ENCODE measurements at places on chromosomes 5 and 9. TPM values are rescaled to one million over a fixed set of nuclear protein-coding genes. Genes with fewer than 3 reads are reported as not detected.

MAMDC4 gene
- 3.2 TPM for total RNA-seq

DNA sequence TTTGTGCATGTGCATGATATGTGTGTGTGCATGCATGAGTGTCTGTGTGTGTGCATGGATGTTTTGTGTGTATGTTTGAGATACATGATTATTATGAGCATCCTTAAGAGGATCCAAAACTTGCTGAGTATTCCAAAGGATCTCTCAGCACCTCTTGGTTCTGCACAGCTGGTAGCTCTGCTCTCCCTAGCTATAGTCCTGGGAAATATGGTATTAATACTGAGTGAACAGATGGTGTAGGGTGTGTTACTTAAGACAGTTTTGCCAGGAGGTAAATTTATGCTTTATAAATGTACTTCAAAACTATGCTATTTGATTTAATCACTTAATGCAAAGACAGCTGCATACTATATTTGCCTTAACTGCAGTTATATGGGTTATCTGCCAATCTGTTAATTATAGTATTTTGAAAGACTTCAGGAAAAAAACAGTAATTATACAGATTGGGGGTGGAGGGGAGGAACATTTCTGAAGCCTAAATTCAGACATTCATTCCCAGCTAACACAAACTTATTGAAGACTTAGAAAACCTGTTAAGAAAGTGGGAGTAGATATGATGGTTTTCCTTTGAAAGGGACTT, 215.5 kb downstream of the MPDZ start:
- DNase-seq, result no peak
- no peaks in the 10 kb centered on the region for H3K27me3 ChIP-seq
- no peaks in the 10 kb centered on the region for H3K4me1 ChIP-seq
- H3K4me3 ChIP-seq, result no peak overlapping the region

PPP3R2 gene
- not detected for total RNA-seq

- no peaks in the 10 kb centered on the region for H3K36me3 ChIP-seq
- no peak for DNase-seq
- H3K27me3 ChIP-seq, result no peaks in the 10 kb centered on the region
- H3K4me3 ChIP-seq, result no peak overlapping the region
- H3K27ac ChIP-seq, result no peak overlapping the region
Observed at GRCh38 chr9:114803479-114804265, 2.2 kb downstream of the TNFSF15 start.

GRCh38 chr5:15003511-15003920, 131.9 kb upstream of the ANKH start:
- no peaks in the 10 kb centered on the region for H3K27me3 ChIP-seq
- DNase-seq, result no peak
- H3K4me1 ChIP-seq, result peaks cover 15% of the 10 kb centered on the region

DNA sequence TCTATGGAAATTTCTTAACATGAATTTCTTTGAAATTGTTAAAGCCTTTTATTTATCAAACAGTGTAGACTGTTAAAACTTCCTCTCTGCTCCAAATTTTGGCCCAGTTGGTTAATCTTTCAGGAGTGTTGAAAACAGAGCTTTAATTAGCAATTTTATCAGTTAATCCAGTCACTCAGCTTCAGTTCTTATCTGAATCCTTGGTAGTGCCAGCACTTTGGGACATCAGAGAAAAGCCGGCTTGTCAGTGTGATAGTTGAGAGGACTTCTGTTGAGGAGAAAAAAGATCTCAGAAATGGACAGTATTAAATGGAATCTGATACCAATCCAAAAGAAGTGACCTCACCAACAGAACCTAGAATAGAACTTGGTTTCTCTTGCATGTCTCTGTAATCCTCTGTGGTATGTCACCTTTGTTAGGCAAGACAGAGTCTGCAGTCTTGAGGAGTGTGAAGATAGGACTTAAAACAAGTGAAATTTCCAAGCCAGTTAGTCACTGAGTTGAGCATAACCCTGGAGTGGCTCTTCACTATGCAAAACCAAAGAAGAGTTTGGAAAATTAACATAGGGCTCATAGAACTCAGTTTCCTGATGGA, 251.8 kb downstream of the NNT start:
- H3K4me3 ChIP-seq, result no peak overlapping the region
- H3K36me3 ChIP-seq, result no peaks in the 10 kb centered on the region
- H3K4me1 ChIP-seq, result no peaks in the 10 kb centered on the region
- no peak for DNase-seq

- no peak overlapping the region for H3K4me3 ChIP-seq
- DNase-seq, result no peak
- H3K36me3 ChIP-seq, result no peaks in the 10 kb centered on the region
- H3K27me3 ChIP-seq, result no peaks in the 10 kb centered on the region
- no peaks in the 10 kb centered on the region for H3K4me1 ChIP-seq
Observed at GRCh38 chr5:105924366-105924765, 1746.4 kb downstream of the EFNA5 start.

GRCh38 chr9:117218951-117219350, 195.9 kb downstream of the ASTN2 start:
- no peak for DNase-seq
- H3K4me3 ChIP-seq, result no peak overlapping the region
- no peak overlapping the region for H3K27ac ChIP-seq
- H3K4me1 ChIP-seq, result no peaks in the 10 kb centered on the region
- H3K36me3 ChIP-seq, result no peaks in the 10 kb centered on the region
- no peaks in the 10 kb centered on the region for H3K27me3 ChIP-seq

DNA sequence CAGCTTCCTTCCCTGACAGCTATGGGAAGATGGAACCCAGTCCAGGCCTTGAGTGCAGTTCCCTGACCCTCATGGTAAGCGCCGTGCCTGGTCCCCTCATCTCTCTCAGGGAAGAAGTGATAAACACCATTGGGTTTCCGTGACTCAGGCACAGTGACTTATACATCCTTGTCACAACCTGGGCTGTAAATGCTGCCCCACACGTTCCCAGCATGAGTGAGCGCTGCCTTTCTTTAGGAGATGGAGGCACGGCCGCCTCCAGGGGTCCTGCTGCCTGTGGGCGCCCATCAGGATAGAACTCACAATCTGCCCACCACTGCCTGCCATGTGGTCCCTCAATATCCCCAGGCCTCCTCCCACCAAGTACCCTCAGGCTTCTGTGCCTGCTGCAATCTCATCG, 8.3 kb upstream of the NKD2 start:
- no peak overlapping the region for H3K4me3 ChIP-seq
- H3K27me3 ChIP-seq, result no peaks in the 10 kb centered on the region
- no peak overlapping the region for H3K27ac ChIP-seq
- no peak for DNase-seq

GRCh38 chr5:180647941-180648500, 1.4 kb downstream of the FLT4 start:
- H3K27ac ChIP-seq, result no peak overlapping the region
- H3K4me3 ChIP-seq, result no peak overlapping the region
- H3K36me3 ChIP-seq, result no peaks in the 10 kb centered on the region
- H3K4me1 ChIP-seq, result peaks cover 13% of the 10 kb centered on the region
- DNase-seq, result no peak
- no peaks in the 10 kb centered on the region for H3K27me3 ChIP-seq

DNA sequence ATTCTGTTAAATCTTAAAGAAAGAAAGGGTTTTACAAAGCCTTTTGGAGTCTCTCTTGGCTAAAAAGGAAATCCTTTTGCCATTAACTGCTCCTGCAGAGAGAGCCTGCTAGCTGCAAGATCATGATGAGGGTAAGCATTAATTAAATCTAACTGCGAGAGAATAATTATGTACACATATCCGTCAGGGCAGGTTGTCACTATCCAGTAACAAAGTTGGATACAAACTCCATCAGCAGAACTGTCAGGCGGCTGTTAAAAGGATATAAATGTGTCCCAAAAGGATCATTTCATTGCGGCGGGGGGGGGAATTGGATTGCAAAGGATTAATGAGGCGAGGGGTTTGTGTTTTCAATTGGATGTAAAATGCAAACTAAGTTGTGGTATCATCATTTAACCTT, 289.3 kb downstream of the ASTN2 start:
- H3K36me3 ChIP-seq, result no peaks in the 10 kb centered on the region
- no peak overlapping the region for H3K27ac ChIP-seq
- H3K4me3 ChIP-seq, result no peak overlapping the region
- DNase-seq, result no peak
- no peaks in the 10 kb centered on the region for H3K27me3 ChIP-seq
- H3K4me1 ChIP-seq, result no peaks in the 10 kb centered on the region

CAMK4 gene
- 11.8 TPM for total RNA-seq

GRCh38 chr5:177320879-177321278, 9.2 kb upstream of the MXD3 start:
- no peaks in the 10 kb centered on the region for H3K36me3 ChIP-seq
- DNase-seq, result no peak
- H3K4me1 ChIP-seq, result no peaks in the 10 kb centered on the region
- H3K27ac ChIP-seq, result no peak overlapping the region
- no peaks in the 10 kb centered on the region for H3K27me3 ChIP-seq

MEGF10 gene
- 0.74 TPM for total RNA-seq

Data from vagina (tissue), 2 donors.